ENCODE measurements at places on chromosomes 2 and 18. TPM values are rescaled to one million over a fixed set of nuclear protein-coding genes. Genes with fewer than 3 reads are reported as not detected.

The IL1B gene
- 0.67 TPM for polyA plus RNA-seq

The AGXT gene
- polyA plus RNA-seq = 0.11 TPM

The HS1BP3 gene
- polyA plus RNA-seq = 18.7 TPM

The GALNT14 gene
- 58.6 TPM for polyA plus RNA-seq

The UCN gene
- polyA plus RNA-seq = 1.0 TPM

The GLI2 gene
- 13.4 TPM for polyA plus RNA-seq

All from renal pelvis (tissue), 12 donors.